ENCODE measurements at places on chromosomes 6 and 20. TPM values are rescaled to one million over a fixed set of nuclear protein-coding genes. Genes with fewer than 3 reads are reported as not detected.

- no peak overlapping the region for H3K27ac ChIP-seq
- H3K4me1 ChIP-seq = peaks cover 5% of the 10 kb centered on the region
- H3K27me3 ChIP-seq = no peaks in the 10 kb centered on the region
- H3K4me3 ChIP-seq = no peak overlapping the region
These were observed 471.8 kb downstream of the COL12A1 start for GRCh38 chr6:74733830-74734620.

- H3K36me3 ChIP-seq = peaks cover 29% of the 10 kb centered on the region
- no peak overlapping the region for H3K27ac ChIP-seq
- DNase-seq = no peak
- no peaks in the 10 kb centered on the region for H3K27me3 ChIP-seq
- no peaks in the 10 kb centered on the region for H3K4me1 ChIP-seq
These were observed 27.6 kb downstream of the POLR1C start for GRCh38 chr6:43544461-43544860.

GRCh38 chr20:32024683-32025295 is 14.6 kb downstream of the CCM2L start:
- no peak for DNase-seq
- H3K27me3 ChIP-seq = peaks cover 55% of the 10 kb centered on the region
- no peak overlapping the region for H3K4me3 ChIP-seq
- peak overlapping the region; percentile 20 for H3K27ac ChIP-seq

DNA sequence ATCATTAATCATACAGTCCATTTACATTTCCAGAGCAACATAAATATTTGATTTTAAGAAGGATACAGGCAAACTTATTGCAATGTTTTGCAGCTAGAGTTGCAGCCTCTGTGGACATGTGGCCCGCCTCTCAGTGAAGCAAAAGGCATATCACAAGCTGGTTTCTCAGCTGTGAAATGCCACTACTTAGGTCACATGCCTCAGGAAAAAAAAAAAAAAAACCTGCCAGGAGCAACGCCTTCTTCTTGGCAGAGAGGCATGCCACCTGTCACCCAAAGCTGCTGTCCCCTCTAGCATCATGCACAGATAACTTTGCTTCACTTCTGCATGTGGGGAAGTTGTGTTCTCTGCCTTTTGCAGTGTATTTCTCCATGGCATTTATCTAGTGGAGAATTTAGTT is 18.5 kb downstream of the GRM1 start:
- H3K36me3 ChIP-seq = no peaks in the 10 kb centered on the region
- H3K4me3 ChIP-seq = no peak overlapping the region
- H3K4me1 ChIP-seq = peaks cover 1% of the 10 kb centered on the region
- H3K27ac ChIP-seq = no peak overlapping the region

DNA sequence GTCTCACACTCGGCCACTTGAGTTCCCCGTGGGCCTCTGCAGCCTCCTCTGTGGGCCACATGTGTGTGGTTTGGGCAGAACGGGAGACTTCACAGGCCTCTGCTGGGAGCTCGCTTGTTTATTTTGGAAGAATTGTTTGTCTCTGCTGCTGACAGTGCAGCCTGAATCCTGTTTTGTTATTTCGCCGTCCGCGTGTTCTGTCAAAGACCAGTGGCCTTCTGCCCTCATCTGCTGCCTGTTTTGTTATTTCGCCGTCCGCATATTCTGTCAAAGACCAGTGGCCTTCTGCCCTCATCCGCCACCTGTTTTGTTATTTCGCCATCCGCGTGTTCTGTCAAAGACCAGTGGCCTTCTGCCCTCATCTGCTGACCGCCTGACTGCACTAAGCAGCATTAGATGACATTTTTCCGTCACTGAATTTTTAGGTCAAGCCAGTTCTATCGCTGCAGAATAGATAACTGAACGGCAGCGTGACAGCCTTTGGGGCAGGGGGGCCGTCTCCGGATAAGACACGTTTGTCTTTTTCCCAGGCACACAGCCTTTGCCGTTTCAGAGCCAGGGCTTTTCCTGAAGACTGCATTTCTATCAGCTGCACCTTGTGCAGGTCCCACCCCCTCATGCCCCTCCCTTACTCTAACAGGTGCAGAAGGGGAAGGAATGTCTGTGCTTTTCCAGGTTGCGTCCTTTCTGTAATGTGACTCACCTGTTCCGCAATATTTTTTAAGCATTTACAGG is 158.5 kb upstream of the AFDN start:
- H3K27me3 ChIP-seq = no peaks in the 10 kb centered on the region
- DNase-seq = no peak
- H3K4me1 ChIP-seq = peaks cover 66% of the 10 kb centered on the region
- H3K27ac ChIP-seq = peak overlapping the region; percentile 80

GRCh38 chr6:17971128-17972073 is 16.0 kb downstream of the KIF13A start:
- peaks cover 12% of the 10 kb centered on the region for H3K4me1 ChIP-seq
- DNase-seq = no peak
- H3K36me3 ChIP-seq = peaks cover 2% of the 10 kb centered on the region
- H3K27ac ChIP-seq = no peak overlapping the region
- H3K27me3 ChIP-seq = no peaks in the 10 kb centered on the region

- no peak overlapping the region for H3K27ac ChIP-seq
- DNase-seq = no peak
- peaks cover 7% of the 10 kb centered on the region for H3K27me3 ChIP-seq
- no peaks in the 10 kb centered on the region for H3K36me3 ChIP-seq
These were observed 131.0 kb downstream of the ID4 start for GRCh38 chr6:19968201-19968600.

DNA sequence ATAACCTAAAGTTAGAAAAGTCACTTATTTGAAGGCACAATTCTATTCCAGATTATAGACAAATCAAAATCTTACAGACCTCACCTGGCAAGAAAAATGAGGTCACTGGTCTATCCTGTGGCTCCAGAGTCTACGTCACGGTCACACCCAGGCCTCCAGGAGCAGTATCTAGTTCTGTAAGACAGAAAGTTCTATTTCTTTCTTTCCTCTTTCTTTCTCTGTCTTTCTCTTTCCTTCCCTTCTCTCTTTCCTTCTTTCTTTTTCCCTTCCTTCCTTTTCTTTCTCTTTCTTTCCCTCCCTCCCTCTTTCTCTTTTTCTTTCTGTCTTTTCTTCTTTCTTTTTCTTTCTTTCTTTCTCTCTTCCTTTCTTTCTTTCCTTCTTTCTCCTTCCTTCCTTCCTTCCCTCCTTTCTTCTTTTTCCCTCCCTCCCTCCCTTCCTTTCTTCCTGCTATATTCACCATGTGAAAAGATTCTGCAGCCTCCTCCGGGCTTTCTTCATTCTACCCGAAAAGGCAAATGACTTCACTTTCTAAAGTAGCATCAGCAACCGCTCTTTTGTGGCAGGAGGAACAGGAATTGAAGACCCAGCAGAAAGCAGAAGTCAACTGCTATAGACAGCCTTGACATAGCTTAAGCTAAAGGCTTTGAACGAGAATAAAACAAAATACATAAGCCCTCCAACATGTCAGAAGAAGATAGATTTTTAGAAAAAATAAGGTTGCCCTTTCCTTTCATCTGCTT is 83.9 kb upstream of the SIRPG start:
- H3K27me3 ChIP-seq = no peaks in the 10 kb centered on the region
- DNase-seq = no peak
- no peaks in the 10 kb centered on the region for H3K4me1 ChIP-seq
- H3K27ac ChIP-seq = no peak overlapping the region
- no peaks in the 10 kb centered on the region for H3K36me3 ChIP-seq
- H3K4me3 ChIP-seq = no peak overlapping the region

GRCh38 chr20:58538752-58539151 is 23.6 kb upstream of the APCDD1L start:
- no peak overlapping the region for H3K27ac ChIP-seq
- no peaks in the 10 kb centered on the region for H3K4me1 ChIP-seq
- H3K36me3 ChIP-seq = no peaks in the 10 kb centered on the region
- H3K27me3 ChIP-seq = peaks cover 11% of the 10 kb centered on the region
- H3K4me3 ChIP-seq = no peak overlapping the region

DNA sequence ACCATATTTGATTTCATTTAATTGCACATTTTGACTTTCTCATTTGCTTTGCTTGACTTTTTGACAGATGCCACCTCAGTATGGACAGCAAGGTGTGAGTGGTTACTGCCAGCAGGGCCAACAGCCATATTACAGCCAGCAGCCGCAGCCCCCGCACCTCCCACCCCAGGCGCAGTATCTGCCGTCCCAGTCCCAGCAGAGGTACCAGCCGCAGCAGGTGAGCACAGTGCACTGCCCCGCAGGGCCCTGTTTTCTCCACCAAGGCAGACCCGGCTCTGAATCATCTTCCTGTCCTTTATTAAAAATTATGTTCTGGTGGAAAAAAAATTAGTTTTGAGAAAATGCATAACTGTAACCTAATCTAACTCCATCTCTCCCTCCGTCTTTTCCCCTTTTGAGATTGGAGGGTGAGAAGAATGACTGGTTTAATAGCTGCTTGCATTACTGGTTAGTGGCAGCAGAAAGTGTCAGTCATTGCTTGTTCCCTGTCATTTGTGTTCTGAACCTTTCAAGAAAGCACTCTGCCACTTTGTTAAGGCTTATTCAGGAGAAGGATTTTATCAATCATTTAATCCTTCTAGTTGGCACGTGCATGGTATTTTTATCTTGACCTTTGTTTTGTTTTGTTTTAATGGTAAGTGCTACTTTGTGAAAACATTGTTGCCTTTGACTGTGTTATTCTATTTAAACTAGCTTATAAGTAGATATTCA is 124.3 kb downstream of the ARID1B start:
- H3K4me1 ChIP-seq = peaks cover 14% of the 10 kb centered on the region
- H3K27ac ChIP-seq = no peak overlapping the region
- no peak for DNase-seq
- H3K4me3 ChIP-seq = no peak overlapping the region

- no peak overlapping the region for H3K4me3 ChIP-seq
- peaks cover 36% of the 10 kb centered on the region for H3K4me1 ChIP-seq
- peaks cover 21% of the 10 kb centered on the region for H3K36me3 ChIP-seq
- no peak overlapping the region for H3K27ac ChIP-seq
- no peaks in the 10 kb centered on the region for H3K27me3 ChIP-seq
- DNase-seq = no peak
These were observed 324.3 kb downstream of the PRL start for GRCh38 chr6:21972516-21972915.

DNA sequence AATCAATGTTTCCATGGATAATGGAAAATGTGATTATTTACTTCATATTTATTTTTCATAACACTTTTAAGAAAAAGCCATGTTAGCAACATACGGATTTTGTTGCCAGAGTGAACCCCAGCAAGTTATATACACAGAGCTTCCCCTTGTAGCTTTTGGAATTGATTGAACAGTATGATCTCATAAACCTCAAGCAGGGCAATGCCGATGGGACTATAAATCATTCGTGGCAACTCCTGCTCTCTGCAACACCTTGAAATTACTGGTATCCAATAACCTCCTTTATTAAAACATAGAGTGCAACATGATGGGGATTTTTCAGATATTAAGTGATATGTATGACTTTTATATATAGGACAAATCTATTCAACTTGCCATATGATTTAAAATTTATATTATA is 428.5 kb downstream of the KHDRBS2 start:
- H3K4me1 ChIP-seq = peaks cover 5% of the 10 kb centered on the region
- no peak for DNase-seq
- no peak overlapping the region for H3K4me3 ChIP-seq
- H3K27ac ChIP-seq = no peak overlapping the region
- peaks cover 5% of the 10 kb centered on the region for H3K36me3 ChIP-seq
- H3K27me3 ChIP-seq = no peaks in the 10 kb centered on the region

Gene FAM209B
- not detected for total RNA-seq

Gene HLA-DQA2
- total RNA-seq = 0.79 TPM

Gene ILRUN
- total RNA-seq = 55.2 TPM

Gene VEGFA
- total RNA-seq = 267 TPM

Gene RAET1L
- not detected for total RNA-seq
